Ureter (tissue), 1 donor: ENCODE measurements at places on chromosomes 6 and 20.
A peak's percentile ranks its signal among the peaks of the same experiment; 100 is the strongest.

DNA sequence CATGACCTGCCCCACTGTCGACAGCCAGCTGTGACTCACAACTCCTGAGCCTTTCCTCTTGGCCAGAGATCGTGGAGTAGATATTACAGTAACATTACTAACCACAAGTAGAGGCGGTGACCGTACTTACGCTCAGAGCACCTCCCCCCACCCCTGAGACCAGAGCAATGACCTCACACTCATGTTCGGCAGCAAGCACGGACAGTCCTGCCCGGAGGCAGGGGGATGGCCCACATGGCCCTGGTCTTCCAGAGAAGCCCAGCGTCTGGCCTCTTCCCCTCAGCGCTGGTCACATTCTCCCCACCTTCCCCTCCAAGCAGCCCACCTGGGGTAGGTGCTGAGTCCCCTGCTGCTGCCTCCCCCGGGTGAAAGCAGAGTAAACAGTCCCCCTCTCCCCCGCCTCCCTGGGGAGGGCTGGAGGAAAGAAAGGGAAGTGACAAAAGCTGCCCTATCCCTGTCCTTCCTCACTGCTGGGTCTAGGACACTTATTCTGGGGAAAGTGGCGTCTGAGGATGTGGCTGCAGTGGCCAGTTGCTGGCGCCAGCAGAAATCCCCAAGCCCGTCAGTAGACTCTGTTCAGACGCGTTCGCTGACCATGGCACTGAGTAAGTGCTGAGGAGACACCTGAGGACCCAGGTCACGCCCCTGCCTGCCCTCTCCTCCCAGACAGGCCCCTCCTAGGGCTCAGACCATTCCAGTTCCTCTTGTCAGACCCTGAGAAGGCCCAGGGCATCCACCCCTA, 68.5 kb downstream of the MRPL14 start:
- peak; percentile 92 for DNase-seq

DNA sequence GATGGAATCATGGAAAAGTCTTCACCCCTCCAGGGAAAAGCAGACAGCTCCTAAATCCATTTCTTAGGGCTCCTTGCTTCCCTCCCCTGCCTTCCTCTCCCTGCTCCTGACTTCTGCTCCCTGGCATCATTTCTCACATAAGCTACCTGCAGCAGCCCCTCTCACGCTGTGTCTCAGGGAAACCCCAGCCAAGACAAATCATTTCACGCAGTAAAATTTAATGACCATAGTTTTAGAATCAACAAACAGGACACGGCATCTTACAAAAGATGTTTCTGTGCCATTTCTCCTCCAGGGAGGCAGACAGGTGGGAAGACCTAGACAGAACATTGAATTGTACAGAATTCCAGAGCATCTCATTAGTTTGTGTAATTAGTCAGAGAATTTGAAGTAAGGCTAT, 16.5 kb upstream of the FOXQ1 start:
- DNase-seq = no peak

DNA sequence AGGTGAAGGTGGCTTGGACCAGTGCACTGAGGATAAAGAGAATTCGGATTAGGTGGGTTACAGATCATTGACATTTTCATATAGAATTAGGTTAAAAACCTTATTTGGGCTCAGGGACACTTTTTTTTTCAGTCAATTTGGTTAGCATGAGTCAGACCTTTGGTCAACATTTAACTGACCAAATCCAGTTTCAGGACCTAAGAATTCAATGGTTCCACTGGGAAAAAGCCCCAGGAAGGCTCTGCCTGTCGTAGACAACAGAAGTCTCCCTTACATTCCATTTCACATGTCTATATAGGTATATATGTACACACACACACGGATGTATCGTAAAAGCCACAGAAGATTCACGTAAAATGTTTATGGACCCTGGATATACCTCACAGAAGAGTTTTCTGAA, 184.2 kb upstream of the RREB1 start:
- no peak for DNase-seq

- DNase-seq = no peak
Measured at GRCh38 chr20:50153153-50153499, 397 bp downstream of the PEDS1 start.

DNA sequence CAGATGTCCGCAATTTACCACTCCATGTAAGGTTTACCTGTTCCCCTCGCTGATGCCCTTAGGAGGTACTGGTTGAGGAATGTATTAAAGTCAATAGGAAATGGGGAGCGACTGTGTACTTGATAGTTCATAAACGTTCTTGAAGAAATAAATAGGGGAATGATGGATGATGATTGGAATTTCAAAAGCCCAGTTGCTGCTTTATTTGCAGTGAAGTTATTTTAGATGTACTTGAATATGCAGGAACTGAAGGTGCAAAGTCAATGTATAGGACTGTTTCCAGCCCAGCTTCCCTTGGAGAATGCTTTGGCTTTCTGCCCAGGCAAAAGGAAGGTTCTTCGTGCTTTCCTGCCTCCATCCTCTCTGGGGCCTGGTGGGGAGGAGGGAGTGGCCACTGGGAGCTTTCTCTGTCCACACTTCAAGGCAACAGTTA, 19.8 kb downstream of the ADGRF5 start:
- no peak for DNase-seq

DNA sequence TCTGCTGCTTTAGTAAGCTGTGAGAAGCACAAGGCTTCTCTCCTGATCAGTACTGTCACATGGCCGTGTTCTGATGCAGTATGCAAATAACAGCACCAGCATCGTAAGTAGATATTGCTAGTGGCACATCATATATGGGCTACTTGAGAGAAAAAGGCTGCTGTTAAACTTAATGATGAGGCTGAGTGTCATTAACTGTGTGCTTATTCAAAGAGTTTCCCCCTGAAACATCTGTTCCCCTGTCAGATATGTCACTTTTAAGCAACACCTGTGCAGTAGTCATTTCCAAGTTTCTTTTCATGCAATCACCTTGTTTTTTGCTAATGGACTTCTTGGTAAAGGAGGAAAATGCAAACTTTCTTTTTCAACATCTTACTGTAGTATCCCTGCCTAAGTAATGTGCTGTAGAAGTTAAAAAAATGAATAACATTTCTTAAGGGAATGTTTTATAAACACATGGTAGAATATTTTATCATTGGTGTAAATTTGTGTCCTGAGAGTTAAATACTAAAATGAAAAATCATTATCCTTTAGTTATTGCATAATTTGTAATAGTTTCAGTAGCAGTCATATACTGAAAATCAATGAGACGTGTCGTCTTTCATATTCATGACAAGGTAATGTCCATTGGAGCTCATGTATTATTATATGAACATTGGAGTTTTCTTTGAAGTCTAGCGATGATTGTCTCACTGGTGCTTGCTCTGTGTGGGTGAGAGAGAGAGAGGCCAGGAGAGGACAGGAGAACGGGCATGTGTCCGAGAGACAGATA, 366.3 kb downstream of the CDKAL1 start:
- no peak for DNase-seq

GRCh38 chr6:130178692-130179091, 44.1 kb downstream of the SAMD3 start:
- no peak for DNase-seq

GRCh38 chr6:48289841-48290240, 178.8 kb upstream of the PTCHD4 start:
- no peak for DNase-seq

DNA sequence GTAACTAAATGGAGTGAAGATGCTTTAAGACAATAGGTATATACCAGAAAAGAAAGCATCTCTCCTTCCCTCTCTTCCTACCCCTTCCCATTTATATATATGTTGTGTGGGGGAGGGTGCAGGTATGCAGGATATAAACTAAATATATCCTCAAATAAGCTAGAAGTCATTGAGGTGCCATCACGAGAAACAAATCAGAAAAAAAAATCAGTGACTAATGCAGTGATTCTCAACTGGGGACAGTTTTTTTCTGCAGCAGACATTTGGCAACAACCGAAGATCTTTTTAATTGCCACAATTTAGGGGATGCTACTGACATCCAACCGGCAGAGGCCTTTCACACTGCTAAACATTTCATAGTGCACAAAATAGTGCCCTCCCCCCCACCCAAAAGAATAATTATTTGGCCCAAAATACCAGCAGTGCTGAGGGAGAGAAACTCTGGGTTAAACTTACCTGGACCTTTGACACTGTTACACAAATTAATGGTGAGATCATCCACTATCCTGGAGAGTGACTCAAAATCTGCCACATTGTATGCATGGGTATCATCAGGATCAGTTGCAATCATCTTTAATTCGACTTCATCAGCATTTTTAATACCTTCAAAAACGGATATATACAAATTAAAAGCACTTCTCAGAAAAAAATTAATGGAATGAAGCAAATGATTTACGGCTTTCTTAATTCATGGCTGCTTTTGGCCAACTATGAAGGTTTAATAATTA, 55.0 kb downstream of the COL12A1 start:
- no peak for DNase-seq

- no peak for DNase-seq
Measured at GRCh38 chr6:11092668-11093375, 812 bp upstream of the SMIM13 start.

DNA sequence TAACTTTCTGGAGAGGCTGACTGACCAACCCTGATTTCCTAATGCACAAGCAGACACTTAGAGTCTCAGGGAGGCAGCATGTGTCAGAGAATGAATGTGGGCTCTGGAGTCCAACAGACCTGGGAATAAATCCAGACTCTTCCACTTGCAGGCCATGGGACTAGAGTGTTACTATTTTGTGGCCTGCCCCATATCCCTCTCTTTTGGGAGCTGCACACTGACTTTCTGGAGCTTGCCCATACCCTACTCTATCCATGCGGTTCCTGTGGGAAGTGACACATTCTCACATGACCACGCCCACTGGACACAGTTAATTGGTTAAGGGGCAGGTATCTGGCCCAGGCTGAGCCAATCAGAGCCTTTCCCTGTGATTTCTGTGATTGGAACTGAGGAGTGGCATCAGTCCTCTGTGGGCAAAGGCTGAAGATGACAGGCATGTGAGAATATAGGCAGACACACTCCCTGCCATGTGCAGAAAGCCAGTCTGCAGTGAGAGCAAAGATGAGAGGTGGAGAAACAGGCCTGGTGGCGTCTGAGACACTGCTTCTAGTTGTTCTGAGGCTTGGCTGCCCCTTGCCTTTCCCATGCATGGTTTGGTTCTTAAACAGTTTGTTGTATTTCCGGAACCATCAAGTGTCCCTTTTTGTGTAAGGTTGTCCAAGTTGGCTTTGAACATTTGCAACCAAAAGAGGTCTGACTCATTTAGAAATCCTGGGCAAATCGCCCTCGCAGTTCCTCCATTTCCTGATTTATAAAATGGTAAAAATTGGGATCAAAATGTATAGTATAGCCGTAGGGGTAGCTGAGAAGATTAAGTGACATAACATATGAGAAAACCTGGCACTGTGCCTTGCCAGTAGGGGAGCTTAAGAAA, 125.6 kb downstream of the CDC5L start:
- no peak for DNase-seq

DNA sequence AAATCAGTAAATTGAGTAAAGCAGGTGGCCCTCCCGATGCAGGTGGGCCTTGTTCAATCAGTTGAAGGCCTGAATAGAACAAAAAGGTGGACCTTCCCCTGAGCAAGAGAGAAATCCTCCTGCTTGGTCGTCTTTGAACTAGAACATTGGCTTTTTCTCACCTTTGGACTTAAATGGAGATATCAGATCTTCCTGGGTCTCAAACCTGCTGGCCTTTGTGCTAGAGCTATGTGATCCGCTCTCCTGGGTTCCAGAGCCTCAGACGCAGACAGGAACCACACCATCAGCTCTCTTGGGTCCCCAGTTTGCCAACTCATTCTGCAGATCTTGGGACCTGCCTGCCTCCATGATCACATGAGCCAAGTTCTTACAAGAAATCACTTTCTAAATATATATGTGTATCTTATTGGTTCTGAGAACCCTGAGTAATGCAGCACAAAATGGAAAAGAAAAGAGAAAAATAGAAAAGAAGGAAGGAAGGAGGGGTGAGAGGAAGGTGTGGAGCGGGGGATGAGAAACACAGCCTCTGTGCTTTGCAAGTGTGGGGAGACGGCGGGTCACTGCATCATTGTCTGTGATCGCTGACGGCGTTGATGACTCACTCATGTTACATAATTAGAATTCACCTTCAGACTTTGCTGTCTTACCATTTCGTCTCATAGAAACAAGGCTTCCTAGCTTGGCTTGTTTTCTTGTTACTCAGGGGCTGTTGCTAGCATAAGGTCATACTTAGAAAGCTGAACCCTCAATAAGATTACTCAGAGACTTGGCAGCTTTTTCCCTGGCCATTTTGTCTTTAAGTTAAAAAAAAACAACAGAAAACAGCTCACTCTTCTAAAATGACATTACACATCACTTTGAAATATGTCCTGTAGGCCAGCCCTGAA, 85.7 kb upstream of the NEDD9 start:
- DNase-seq = peak; percentile 55

DNA sequence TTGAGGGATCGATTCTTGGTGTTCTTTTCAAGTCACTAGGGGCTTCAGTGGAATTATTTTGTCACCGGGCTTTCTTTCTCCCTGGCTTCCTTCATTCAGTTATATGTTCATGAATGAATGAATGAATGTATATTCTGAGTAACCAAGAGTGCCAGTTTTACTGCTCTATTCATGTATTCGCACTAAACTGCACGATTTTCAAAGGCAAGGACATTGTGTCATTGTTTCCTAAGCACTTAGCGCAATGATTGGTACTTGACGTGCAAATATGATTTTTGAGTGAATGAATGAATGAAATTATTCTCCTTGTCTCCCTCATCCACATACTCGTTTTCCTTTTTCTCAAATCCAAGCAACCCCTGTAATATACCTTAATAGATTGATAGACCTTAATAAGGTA, 822 bp downstream of the AFG1L start:
- no peak for DNase-seq

GRCh38 chr20:50355590-50356524, 154.3 kb upstream of the PTPN1 start:
- no peak for DNase-seq

DNA sequence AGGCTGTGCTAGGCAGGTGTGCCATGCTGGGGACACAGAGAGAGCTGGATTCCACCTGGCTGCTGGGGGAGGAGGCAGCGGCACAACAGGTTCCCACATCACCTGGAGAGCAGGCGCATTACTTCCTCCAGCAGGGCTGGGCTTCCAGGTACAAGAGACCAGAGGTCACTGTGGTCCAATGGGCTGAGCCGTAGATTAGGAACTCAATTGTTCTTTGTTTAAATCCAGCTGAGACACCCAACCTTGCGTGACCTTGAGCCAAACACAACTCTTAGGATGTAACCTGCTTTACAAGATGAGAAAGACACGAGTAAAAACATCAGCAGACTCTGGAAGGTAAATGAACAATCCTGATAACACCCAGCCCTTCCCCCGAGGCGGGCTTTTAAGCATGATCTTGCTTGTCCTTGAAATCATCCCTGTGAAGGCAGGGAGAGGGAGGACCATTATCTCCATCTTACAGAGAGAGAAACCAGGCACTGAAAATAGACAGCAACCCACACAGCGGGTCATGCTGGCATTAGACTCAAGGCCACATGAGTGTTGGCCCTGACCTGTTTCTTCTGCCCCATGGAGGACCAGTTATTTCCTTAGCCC, 216.5 kb upstream of the RREB1 start:
- no peak for DNase-seq
